ENCODE measurements at places on chromosomes 7 and 10. TPM values are rescaled to one million over a fixed set of nuclear protein-coding genes. Genes with fewer than 3 reads are reported as not detected.
A peak's percentile ranks its signal among the peaks of the same experiment; 100 is the strongest.

Gene FZD8
- total RNA-seq = 7.6 TPM

Gene CYP17A1
- total RNA-seq = 43.2 TPM

GRCh38 chr10:75211007-75211691 is 553 bp downstream of the VDAC2 start:
- peaks cover 61% of the 10 kb centered on the region for H3K4me1 ChIP-seq
- H3K36me3 ChIP-seq = peaks cover 40% of the 10 kb centered on the region
- H3K4me3 ChIP-seq = peak overlapping the region; percentile 62
- H3K27me3 ChIP-seq = no peaks in the 10 kb centered on the region
- peak overlapping the region; percentile 99 for H3K27ac ChIP-seq

DNA sequence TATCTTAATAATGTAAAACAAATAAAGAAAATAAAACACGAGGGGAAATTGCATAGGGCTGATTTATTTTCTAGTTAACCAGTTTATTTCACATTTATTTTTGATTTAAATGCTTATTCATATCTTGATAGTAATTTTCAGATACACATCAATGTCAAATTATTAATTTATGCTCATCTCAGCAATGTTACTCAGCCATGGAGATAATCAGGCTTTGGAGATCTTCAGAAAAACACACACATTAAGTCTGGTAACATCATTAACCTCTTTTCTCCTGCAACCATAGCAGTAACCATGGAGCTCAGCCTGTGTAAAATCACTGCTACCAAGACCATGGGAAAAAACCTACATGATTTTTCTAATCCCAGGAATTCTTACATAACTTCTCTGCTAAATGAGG is 31.9 kb upstream of the TBX20 start:
- no peaks in the 10 kb centered on the region for H3K36me3 ChIP-seq
- DNase-seq = no peak

Gene PAPOLB
- not detected for total RNA-seq

Gene CTAGE4
- total RNA-seq = 6.6 TPM

GRCh38 chr10:80460399-80461207 is 6.5 kb downstream of the TSPAN14 start:
- H3K36me3 ChIP-seq = no peaks in the 10 kb centered on the region
- peak overlapping the region; percentile 89 for H3K27ac ChIP-seq
- DNase-seq = no peak
- H3K27me3 ChIP-seq = no peaks in the 10 kb centered on the region
- H3K4me3 ChIP-seq = no peak overlapping the region
- peaks cover 100% of the 10 kb centered on the region for H3K4me1 ChIP-seq

Gene CALCR
- not detected for total RNA-seq

Gene LRRC4
- 6.1 TPM for total RNA-seq

Measured in vagina (tissue), 2 donors.